Sigmoid colon (tissue), 7 donors: ENCODE measurements at places on chromosomes 2 and 18. TPM values are rescaled to one million over a fixed set of nuclear protein-coding genes. Genes with fewer than 3 reads are reported as not detected.

Gene PARD6G
- total RNA-seq, result 6.2 TPM

Gene TTN
- total RNA-seq, result 20.2 TPM

Gene HMSD
- total RNA-seq, result not detected

Gene RUFY4
- 0.16 TPM for total RNA-seq

Gene ALMS1
- total RNA-seq, result 36.5 TPM

DNA sequence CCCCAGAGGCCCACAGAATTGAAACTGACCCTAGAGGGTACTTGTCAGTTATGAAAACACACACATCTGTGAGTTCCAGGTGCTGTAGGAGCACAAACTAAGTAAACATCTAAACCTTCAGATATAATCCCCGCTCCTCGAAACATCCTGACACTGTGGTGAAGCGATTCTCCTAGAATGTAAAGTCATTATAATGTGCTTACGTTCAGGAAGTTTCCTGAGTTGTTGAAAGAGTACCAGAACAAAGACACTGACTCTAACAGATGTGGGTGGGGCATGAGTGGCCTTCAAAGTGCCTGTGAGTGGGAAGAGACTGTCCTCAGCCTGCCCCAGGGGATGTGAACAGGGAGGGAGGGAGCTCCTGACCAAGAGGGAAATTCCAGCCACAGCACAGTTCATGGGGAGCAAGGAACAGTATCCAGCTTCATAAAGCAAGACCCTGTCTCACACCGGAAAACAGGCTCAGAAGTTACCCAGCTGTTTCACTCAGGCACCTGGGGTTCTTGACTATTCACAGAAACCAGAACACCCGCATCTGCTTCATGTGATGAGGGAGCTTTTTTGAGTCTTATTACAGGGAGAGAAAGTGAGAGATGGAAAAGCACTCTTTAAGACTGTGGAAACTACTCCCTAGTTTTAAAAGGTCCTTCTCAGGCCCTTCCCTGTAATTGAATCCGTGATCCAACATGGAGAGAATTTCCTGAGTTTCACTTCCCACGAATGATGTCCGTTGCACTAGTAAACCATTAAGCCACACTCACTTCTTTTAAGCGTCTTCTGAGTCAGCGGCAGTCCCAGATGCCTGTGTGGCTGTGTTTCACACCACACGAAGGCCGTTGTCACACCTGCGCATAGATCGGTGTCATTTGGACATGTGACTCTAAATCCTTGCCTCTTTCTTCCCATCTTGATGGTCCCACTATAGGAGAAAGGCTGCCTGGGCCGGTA lies 88.6 kb upstream of the EML6 start:
- peak; percentile 84 for DNase-seq

DNA sequence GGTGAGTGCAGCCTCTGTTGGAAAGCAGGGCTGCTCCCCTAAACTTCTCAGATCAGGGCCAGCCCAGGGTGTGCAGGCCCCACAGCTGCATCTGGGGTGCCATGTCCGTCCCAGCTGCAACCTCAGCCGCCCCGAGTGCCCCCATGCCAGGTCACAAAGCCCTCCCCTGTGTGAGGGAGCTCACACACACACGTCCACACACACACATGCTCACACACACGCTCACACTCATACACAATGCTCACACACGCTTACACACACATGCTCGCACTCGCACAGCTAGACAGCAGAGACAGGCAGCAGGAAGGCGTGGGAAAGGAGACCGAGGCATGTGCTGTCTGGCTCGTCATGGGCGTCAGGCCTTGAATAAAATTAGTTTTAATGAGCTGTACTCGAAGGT lies 55.4 kb downstream of the ADI1 start:
- no peak for DNase-seq

DNA sequence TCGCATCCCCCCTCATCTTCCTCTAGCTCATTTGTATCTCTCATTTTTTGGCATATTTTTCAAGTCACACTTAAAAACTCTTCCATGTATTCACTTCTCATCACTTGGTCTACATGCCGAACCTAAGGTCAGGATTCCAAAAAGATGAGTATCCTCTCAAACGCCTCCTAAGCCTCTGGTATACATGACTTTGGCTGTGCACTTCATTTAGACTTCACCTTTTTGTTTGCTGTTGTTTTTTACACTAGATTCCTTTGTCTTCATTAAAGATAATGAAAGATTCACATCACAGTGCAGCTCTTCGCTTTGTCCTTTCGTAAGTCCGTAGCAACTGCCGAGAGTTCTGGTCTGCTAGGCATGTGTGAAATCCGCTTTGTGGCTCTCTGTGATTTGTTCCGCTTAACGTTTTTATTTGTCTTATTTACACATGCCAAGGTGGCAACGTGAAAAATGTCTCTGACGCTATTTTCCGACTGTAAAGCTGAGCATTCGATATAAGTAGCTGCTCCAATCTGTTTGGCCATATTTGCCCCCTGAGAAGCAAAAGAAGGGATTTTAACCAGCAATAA lies 17.7 kb downstream of the RND3 start:
- DNase-seq, result no peak

DNA sequence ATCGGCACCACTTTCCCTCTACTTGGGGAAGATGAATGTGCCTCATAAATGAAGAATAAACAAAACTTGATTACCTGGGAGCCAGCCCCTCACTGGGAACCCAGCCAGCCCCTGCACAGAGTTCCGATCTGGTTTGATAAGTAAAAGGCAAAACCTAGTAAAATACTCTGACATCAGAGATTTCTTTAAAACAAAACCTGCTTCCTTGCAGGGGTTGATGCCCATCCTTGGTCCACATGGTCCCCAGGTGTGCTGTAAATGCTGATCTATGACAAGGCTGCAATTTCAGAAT lies 218.8 kb upstream of the APCDD1 start:
- DNase-seq, result no peak

DNA sequence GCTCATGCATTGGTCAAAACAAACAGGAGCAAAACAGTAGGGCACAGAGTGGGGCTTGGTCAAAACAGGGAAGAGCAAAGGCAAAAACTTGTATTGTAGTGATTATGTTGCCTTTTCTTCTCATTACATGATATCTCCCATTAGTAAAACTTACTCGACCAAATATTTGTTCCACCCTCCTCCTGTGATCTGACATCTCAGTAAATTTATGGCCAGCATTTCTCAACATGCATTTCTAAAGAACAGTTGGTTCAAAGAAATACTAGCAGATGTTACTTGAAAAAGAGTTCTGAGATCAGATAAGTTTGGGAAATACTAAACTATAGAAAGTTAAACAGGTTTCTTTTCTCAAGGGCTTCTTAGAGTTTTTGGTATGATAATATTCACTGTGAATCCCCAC lies 423.1 kb downstream of the FIGN start:
- DNase-seq, result no peak

DNA sequence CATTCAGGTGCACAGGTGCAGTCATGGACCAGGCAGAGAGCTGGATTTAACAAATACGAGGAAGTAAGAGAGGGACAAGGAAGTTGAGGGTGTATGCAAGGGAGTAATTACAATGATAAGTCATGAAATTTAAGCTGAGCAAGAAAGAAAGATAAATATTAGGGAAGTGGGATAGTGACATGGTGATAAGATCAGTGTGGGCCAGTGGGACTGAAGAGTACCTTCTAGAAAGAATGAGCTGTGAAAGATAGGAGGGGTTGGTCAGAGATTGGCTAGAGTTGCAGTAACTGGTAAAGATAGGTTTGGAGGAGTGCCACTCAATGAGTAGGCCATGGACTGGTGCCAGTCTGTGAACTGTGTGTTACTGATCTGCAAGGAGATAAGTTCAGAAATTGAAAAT lies 200.8 kb upstream of the SIX3 start:
- no peak for DNase-seq

GRCh38 chr2:73043276-73043675 lies 28.2 kb downstream of the SFXN5 start:
- DNase-seq, result no peak

- DNase-seq, result no peak
These were observed 28.5 kb downstream of the HRH4 start for GRCh38 chr18:24488824-24489493.

GRCh38 chr2:129744141-129744540 lies 235.3 kb upstream of the RAB6C start:
- no peak for DNase-seq

GRCh38 chr2:43899589-43899988 lies 60.8 kb downstream of the ABCG8 start:
- DNase-seq, result no peak

DNA sequence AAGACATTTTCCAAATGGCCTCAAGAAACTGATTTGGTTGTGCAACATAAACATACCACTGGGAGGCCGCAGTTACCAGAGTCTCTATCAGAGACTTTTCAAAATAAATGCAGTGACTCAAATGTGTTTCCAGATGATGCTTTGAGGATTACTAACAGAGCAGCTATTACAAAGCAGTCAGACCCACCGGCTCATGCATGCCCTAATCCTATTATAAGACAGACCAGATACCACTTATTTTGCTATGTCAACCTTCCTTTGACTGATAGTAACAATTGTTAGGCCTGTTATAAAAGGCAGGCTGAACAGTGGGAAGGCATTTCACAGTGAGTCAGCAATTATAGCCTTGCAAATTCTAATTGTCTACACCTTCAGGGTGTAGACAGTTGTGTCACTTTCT lies 217.7 kb downstream of the LRRTM1 start:
- DNase-seq, result no peak

DNA sequence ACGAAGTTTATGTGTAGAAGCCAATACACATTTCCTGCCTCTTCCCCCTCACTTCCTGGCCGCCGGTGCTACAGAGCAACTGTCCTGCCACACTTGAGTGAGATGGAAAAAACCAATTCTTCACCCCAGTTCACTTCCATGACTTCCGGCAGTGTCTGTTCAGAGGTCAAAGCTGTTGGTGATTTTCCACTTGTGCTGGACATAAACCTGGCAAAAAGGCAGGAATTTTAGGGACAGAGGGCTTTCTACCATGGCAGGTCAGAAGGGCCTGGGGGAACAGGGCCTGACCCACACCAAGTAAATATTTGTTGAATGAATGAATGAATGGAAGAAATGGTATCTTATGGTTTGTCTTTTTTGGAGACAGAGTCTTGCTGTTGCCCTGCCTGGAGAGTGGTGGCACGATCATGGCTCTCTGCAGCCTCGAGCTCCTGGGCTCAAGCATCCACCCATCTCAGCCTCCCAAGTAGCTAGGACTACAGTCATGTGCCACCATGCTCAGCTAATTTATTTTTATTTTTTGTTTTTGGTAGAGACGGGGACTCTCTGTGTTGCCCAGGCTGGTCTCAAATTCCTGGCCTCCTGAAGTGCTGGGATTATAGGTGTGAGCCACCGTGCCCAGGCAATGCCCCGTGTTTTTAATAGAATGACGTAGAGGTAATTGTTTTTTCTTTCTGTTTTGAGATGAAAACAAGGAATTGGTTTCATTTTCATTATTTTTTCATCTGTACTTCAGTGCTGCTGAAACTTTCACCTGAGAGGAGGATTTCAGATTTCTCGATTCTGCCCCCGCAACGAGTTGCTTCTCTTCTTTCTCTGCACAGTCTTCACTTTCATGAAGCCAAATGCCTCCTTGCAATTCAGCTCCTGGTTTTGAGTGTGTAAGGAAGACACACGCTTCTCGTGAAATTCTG lies 48.0 kb upstream of the LPIN2 start:
- no peak for DNase-seq

DNA sequence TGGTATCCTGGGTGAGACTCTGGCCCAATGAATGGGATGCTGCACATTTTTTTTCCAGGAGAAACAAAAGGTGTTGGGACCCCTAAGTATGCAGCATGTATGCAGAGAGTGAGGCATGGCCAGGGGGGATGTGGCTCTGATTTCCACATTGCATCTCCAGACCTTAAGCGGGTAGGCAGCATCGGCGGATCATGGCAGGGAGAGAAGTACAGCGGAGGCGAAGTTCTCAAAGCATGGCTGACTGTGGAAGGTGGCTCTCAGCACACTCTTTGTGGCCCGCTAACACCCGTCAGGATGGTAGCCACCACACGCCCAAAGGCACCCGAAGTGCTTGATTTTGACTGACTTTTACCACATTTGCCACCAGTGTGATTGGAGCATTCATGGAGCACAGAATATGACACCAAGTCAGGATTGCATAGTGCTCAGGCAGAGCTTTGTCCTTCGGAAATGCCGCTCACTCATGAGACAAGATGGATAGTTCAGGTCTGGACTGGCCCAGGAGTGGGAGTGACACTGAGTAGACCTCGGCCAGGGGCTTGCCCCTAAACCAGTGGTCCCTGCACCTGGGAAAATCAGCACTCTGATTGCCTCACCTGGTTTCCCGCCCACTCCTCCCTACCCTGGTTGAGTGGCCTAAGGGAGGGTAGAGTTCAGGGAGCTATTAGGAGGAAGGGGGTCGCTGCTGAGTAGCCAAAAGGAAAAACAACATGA lies 14.2 kb downstream of the INPP4A start:
- peak; percentile 44 for DNase-seq

GRCh38 chr2:233513953-233514655 lies 52.5 kb downstream of the USP40 start:
- no peak for DNase-seq

GRCh38 chr2:75523313-75524275 lies 37.1 kb downstream of the EVA1A start:
- DNase-seq, result no peak

DNA sequence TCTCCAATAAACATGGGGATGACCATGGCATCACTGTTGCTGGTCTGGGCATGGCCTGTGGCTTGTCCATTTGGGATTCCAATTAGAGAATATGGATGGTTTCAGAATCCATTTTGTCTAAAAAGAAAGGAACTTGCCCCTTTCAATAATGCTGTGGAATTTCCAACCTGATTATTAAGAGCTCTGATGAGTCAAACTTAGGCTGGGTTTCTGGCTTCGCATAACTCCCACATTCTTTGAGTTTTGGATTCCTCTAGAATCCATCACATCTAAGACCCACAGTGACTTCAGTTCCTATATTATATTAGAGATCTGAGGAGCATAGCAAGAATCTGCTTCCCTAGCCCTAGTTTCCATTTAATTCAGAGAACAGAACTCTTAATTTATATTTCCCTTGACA lies 531.5 kb downstream of the TNS1 start:
- DNase-seq, result no peak

GRCh38 chr2:105754011-105754410 lies 9.3 kb downstream of the NCK2 start:
- no peak for DNase-seq

GRCh38 chr18:12946549-12947284 lies 1.1 kb upstream of the SEH1L start:
- DNase-seq, result peak; percentile 78

GRCh38 chr2:99772591-99773331 lies 282.9 kb upstream of the REV1 start:
- no peak for DNase-seq

DNA sequence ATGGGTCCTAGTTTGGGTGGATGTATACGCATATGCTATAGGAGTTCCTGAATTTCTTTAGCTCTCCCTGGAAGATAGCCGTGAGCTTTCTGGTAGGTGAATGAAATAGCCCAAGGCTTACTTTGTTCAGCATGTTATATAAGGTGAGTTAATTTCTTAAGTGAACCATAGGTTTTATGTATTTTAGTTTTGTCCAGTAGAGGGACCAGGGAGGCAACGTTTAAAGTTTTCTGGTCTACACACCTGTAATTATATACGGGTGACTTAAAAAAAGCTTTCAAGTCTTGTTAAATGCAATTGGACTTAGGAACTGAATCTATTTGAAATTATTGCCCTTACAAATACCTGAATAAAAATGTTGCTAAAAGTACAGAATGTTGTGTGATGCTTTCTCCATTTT lies 402.5 kb upstream of the DDX18 start:
- no peak for DNase-seq
